ENCODE measurements at places on chromosomes 4 and X. TPM values are rescaled to one million over a fixed set of nuclear protein-coding genes. Genes with fewer than 3 reads are reported as not detected.

Gene GAGE12F
- not detected for total RNA-seq

Gene GATA1
- 1.2 TPM for total RNA-seq

Gene SHROOM3
- total RNA-seq = 75.1 TPM

Gene DCAF12L2
- 0.20 TPM for total RNA-seq

Gene CETN2
- total RNA-seq = 67.9 TPM

Gene MAGEE2
- 0.18 TPM for total RNA-seq

Gene ADAM29
- not detected for total RNA-seq

Gene PLXNA3
- 61.1 TPM for total RNA-seq

Gene IL13RA2
- total RNA-seq = 3.3 TPM

Gene NLGN3
- 0.86 TPM for total RNA-seq

Gene HDX
- 11.2 TPM for total RNA-seq

Gene PRKG2
- 4.2 TPM for total RNA-seq

Gene USP17L19
- not detected for total RNA-seq

Gene ANKRD50
- 137 TPM for total RNA-seq

Gene MAGEC2
- not detected for total RNA-seq

Gene HMGB3
- 19.3 TPM for total RNA-seq

Gene TRMT10A
- 12.2 TPM for total RNA-seq

Gene LONRF3
- total RNA-seq = 22.5 TPM

Gene ARHGAP4
- 85.4 TPM for total RNA-seq

Gene GLRA3
- total RNA-seq = 0.15 TPM

Gene RADX
- total RNA-seq = 6.2 TPM

Gene NXF2B
- 0.43 TPM for total RNA-seq

Gene CT55
- not detected for total RNA-seq

Gene RASSF6
- 2.7 TPM for total RNA-seq

Gene OPRPN
- not detected for total RNA-seq

Gene RIBC1
- 10.9 TPM for total RNA-seq

Gene IL21
- not detected for total RNA-seq

All from lung (tissue), 17 donors.